ENCODE measurements at places on chromosomes 3 and 15.

DNA sequence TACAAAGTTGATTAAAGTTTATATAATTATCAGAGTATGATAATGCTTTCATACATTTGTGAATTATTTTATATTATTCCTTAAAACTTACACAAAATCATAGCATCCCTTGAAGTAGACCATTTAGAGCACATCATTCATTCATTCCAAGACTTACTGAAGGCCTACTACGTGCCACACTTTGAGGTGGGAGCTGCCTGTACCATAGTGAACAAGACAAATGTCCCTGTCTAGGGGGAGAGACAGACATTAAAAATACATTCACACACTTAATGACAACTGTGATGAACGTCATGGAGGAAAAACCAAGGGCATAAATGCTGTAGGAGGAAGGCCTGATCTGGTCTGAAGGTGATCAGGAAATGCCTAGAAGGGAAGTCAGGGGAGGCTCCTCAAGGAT is 12.1 kb downstream of the MCCC1 start:
- DNase-seq: no peak

GRCh38 chr3:56190771-56191305 is 277.4 kb downstream of the ERC2 start:
- DNase-seq: no peak

DNA sequence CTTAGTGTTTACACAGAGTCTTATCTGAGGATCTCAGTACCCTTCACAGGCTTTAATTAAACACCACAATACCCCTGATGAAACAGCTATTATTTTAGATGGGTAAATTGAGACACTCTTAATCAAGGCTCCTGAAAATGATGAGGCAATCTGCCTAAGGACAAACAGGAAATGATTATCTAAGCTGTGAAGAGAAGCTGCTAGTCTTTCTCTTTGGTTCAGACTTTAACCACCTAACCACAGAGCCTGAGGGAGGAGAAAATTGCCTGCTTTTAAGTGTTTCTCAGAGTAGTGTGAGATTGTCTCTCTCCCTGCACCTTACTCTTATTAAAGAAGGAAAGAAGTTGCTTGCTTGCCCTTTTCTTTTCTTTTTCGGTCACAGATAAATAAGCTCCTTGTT is 364.3 kb upstream of the ADAMTS9 start:
- DNase-seq: no peak

- no peak for DNase-seq
Observed at GRCh38 chr15:100121285-100121684, 220.5 kb downstream of the ADAMTS17 start.

GRCh38 chr3:118955914-118956556 is 78.6 kb downstream of the IGSF11 start:
- DNase-seq: no peak

- no peak for DNase-seq
Observed at GRCh38 chr15:81069356-81069755, 64.7 kb upstream of the CFAP161 start.

GRCh38 chr15:38378161-38378560 is 75.8 kb upstream of the FAM98B start:
- no peak for DNase-seq

GRCh38 chr3:53016236-53016635 is 29.6 kb downstream of the SFMBT1 start:
- no peak for DNase-seq

DNA sequence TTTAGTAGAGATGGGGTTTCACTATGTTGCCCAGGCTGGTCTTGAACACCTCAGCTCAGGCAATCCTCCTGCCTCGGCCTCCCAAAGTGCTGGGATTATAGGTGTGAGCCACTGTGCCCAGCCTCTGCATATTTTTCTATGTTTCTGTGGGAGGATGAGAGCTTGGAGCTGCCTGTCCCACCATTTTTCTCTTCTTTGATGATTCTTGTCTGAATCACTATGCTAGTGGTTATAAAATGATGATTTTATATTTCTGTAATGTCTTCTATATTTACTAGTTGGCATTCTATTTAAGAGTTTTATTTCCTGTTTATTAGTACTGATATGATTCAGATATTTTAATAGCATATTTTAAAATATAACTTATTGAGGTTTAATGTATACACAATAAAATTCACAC is 69.7 kb downstream of the CHCHD6 start:
- no peak for DNase-seq

DNA sequence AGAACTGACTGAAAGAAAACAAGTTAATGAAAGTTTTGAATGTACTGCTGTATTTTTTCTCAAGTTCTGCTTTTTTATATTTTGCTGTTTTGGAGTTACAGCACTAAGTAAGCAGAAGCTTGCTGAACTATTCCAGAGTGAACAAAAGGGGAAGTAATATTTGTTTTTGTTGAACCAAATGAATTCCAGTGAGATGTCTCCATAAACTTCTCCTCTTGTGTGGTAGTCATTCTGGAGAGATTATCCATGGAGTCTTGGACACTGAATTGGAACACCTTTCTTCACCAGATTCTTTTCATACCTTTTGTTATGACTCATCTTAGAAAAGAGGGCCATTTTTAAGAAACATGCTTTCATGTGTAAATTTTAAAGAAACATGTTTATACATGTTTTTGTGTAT is 8.8 kb downstream of the ANKUB1 start:
- DNase-seq: no peak

GRCh38 chr3:122560680-122561079 is 3.4 kb downstream of the PARP9 start:
- DNase-seq: peak; percentile 53

- no peak for DNase-seq
Observed at GRCh38 chr15:92384381-92384780, 9.3 kb upstream of the ST8SIA2 start.

- DNase-seq: no peak
Observed at GRCh38 chr3:12974334-12974733, 98.9 kb downstream of the IQSEC1 start.

DNA sequence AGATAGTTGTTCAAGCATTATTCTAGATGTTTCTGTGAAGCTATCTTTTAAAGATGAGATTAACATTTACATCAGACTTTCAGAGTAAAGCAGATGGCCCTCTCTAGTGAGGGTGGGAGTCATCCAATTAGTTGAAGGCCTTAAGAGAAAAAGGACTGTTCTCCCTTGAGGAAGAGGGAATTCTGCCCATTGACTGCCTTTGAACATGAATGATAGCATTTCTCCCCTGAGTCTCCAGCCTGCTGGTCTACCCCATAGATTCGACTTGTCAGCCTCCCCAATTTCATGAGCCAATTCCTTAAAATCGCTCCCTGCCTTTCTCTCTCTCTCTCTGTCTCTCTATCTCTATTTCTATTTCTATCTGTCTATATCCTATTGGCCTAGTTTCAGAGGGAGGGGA is 115.5 kb downstream of the EBLN2 start:
- DNase-seq: no peak

DNA sequence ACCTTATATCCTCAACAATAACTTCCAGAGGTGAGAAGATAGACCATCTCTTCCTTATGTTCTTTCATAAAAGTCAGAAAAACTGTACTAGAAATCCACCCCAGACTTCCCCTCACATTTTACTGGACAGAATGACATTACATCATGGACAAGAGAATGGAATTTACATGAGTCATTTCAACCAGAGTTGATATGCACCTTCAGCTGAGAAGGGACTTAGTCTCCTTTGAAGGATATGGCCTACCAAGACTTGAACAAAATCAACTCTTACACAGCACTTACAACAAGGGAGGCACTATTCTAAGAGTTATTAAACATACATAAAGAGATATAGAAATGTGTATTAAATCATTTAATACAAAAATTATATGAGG is 380.0 kb upstream of the DPH6 start:
- no peak for DNase-seq
